ENCODE measurements at places on chromosomes 5 and 9. TPM values are rescaled to one million over a fixed set of nuclear protein-coding genes. Genes with fewer than 3 reads are reported as not detected.

- DNase-seq, result peak; percentile 4
Measured at GRCh38 chr5:122653087-122654017, 121.5 kb upstream of the SNX2 start.

- no peak for DNase-seq
Measured at GRCh38 chr9:105969636-105970035, 275.3 kb downstream of the TMEM38B start.

The SLIT3 gene
- total RNA-seq, result 0.17 TPM

The PCDHB11 gene
- 0.25 TPM for total RNA-seq

- DNase-seq, result no peak
Measured at GRCh38 chr9:4164356-4164755, 135.5 kb downstream of the GLIS3 start.

DNA sequence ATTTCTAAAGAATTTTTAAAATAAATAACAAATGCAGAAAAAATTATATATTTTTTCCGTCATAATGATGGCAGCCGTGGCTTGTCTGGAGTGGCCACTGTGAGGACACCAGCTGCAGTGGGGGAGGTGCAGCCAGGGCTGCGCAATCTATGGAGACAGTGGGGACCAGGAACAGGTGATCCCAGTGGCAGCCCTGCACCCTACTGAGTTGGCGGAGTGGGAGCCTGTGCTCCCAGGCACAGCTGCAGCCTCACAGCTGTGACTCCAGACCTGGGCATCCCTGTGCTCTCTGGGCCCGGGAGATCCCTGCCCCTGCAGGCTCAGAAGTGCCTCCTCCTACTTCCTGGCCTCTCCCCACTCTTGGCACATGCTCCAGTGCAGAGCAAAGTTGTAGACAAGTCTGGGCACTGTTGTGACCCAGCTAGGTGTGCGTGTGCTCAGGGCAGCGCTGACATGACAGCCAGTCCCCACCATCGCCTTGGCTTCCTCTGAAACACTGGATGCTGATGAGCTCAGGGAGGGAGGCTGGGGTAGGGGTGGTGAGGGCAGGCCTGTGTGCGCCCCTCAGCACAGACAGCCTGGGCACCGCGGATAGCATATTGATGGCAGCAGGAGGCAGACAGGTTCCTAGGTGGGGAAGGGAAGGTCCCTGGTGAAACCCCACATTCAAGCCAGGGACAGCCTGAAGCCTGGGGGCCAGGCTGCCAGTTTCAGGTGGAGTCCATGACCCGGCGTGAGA lies 96.0 kb upstream of the PRR16 start:
- DNase-seq, result no peak

GRCh38 chr5:42985129-42986037 lies 54.7 kb downstream of the ANXA2R start:
- DNase-seq, result peak; percentile 62

GRCh38 chr9:127877566-127877998 lies at the start of gene AK1:
Gene AK1, minus strand, starts transcription at chr9:127877675. Its CDS starts 3,058 bp downstream, at chr9:127874617.
- peak; percentile 69 for DNase-seq

- DNase-seq, result no peak
Measured at GRCh38 chr5:71934322-71934721, 173.0 kb upstream of the MAP1B start.

DNA sequence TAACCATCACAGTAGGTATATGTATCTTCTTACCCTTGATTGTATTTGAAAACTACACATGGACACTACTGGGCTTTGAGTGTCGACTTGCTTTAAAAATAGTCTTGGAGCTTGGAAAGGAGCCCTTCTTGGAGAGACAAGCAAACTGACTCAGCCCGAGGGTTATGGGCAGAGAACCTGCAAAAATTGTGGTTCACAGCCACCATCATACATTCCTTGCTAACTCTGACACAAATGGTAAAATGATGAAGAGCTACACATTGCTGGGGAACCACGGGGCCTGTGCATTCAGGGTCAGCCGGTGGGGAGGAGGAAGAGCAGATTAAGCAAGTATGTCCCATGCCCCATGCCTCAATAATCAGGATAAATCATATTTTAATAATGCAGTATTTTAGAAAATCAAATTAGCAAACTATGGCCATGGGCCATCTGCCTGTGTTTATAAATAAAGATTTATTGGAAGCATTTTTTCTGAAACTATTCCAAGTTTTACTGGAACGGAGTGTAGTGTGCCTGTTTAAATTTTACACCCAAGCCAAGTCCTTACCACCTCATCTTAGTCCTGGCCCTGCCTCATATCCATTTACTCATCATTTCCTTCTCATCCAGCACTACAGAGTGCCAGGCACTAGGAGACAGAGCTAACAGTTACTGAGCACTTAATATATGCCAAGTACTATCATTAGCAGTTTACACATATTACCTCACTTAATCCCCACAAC lies 195.7 kb downstream of the PALM2AKAP2 start:
- DNase-seq, result peak; percentile 88

GRCh38 chr9:110089681-110090370 lies 118.1 kb downstream of the C9orf152 start:
- DNase-seq, result peak; percentile 62

The TNFSF15 gene
- 0.10 TPM for total RNA-seq

- peak; percentile 67 for DNase-seq
Measured at GRCh38 chr5:32462618-32463017, 18.1 kb upstream of the ZFR start.

GRCh38 chr5:61425918-61426317 lies 93.9 kb downstream of the ZSWIM6 start:
- no peak for DNase-seq

The ADAMTS13 gene
- not detected for total RNA-seq

GRCh38 chr9:114155995-114156656 lies 789 bp downstream of the COL27A1 start:
- DNase-seq, result peak; percentile 59

- peak; percentile 98 for DNase-seq
Measured at GRCh38 chr5:57832875-57833274, 350.3 kb upstream of the ACTBL2 start.

The PCDHB10 gene
- 1.3 TPM for total RNA-seq

The COL5A1 gene
- total RNA-seq, result 164 TPM

DNA sequence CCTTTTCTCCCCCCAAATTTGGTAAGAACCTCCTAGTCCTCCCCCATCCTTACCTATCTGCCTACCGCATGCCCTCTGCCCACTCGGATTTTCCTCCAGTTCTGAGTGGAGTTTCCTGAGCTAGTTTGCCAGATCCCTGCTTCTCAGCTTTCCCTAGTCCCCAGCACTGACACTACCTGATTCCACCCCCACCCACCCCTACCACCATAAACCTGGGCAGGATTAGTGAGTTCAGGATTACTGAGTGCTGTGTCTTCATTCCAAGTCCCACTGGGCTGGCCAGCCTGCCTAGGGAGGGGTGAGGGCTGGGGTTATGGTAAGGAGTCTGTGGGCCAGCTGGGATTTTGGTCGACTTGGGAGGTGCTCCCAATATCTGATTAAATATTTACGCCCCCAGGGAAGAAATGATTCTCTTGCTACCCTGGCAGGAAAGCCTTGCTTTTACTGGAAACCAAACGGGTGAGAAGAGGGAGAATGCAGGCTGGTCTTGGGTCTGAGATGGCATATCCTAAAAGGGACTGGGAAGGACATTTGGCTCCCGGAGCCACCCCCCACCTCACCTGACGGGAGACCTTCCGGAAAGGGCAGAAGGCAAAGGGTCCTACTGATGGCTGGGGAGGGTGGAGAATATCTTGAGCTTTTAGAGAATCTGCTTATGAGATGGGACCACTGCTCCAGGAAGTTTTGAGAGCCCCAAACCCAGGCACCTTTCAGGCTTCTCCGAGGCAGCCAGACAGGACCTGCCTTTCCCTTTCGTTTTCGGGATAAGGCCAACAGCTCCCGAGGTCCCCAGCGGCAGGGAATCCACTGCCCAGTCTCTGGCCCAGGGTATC lies 3.7 kb downstream of the PITX1 start:
- DNase-seq, result no peak

- DNase-seq, result no peak
Measured at GRCh38 chr9:93665637-93666438, 89.5 kb downstream of the PHF2 start.

The GOLGA2 gene
- 82.9 TPM for total RNA-seq

DNA sequence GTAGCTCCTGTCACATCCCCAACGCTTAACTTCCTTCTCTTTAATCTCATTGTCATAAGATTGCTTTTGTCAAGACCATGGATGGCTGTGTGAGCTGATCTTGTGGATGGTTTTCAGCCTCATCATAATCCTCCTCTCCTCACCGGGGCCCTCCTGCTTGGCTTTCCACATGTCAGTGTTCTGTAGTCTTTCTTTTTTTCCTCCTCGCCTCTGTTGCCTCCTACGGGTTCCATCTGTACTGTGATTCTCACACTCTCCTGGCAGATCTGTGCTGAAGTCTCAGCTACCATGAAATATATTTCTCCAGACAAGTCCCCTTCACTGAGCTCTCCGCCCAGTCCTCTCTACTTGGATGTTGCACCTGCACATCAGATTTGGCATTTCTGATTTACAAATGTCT lies 34.9 kb upstream of the FAM120AOS start:
- no peak for DNase-seq

DNA sequence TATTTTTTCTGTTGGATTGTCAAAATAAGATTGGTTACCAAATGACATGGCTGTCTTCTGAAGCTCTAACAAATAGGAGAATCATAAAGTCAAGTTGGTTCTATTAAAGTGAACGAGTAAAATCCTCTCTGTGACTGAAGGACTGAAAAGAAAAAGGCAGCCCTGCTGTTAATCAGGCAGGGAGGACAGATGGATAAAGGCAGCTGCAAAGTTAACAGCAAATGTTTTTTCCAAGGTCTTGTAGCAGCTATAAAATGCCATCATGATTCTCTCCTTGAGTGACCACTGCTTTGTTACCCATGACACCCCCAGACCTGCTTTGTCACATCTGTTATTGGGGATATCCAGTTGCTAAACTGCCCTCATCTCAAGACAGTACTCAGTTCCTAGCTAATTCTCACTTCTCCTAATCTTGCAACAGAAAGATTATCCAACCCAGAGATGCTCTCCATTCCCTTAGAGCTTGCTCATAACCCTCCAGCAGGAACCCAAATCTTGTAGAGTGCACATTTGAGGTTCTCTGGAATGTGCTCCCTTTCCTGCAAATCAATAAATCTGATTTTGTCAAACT lies 89.7 kb upstream of the PARP8 start:
- DNase-seq, result no peak

DNA sequence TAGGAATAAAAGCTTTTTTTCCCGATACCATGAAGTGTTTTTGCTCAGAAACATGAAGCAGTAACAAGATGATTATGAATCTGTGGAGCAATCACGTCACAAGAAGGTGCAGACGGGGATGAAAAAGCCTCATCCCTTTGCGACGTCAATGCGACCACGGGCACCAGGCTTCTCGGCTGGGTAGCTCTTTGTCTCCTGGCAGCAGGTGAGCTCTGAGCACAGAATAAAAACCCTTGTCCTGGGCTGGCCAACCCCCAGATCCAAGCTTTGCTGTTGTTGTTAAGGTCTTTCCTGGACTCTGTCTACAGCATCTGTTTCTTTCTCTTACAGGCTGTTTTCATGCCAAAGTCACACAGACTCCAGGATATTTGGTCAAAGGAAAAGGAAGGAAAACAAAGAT lies 113.8 kb downstream of the ANKRD18B start:
- no peak for DNase-seq

DNA sequence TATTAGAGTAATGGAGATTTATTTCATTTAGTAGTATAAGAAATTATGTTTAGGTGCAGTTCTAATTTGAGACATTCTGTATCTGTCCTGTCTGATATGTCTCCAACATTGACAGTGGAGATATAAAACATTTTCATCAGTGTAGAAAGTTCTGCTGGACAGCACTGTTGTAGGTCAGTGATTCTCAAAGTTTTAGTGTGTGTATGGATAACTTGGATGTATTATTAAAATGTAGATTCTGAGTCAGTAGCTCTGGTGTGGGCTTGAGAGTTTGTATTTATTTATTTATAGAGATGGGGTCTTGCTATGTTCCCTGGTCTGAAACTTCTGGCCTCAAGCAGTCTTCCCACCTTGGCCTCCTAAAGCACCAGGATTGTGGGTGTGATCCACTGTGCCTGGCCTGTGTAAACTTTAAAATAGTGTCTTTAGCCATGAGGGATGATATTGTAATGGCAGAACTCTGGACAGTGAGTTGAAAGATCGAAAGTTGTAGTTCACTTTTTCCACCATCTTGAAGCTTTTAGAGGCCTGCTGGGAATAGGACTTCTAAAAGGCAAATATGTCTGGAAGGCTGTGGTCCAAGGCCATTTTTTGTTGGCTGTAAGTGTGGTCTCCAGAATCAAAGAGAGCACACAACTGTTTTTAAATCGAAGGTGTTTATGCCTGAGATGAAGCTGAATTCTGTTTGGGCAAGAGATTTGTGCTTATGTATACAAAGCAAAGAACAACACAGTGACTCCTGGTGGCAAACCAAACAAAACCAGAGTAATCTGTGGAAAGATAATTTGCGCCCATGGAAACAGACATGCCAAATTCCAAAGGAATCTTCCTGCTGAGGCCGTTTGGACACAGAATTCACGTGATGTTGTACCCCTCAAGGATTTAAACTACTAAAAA lies 12.4 kb downstream of the UBAP1 start:
- DNase-seq, result peak; percentile 31

GRCh38 chr5:172380987-172381643 lies 73.2 kb downstream of the SH3PXD2B start:
- no peak for DNase-seq

The HMMR gene
- 57.0 TPM for total RNA-seq

DNA sequence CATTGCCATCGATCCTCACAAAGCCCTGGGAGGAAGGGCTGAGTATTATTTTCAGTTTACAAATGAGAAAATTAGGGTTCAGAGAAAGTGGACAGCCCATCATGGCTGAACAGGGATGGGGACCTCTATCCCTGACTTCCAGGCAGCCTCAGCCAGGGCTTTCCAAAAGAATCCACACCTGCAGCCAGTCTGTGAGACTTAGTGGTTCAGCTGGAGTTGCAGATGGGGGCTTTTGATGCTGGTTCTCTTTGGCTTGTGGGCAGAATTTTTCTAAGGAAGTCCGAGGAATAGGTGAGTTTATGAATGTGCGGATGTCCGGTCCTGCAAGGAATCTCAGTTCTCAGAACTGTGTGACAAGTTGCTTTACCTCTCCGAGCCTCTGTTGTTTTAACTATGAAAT lies 138.1 kb downstream of the RGS3 start:
- no peak for DNase-seq

The DOK3 gene
- 2.2 TPM for total RNA-seq

DNA sequence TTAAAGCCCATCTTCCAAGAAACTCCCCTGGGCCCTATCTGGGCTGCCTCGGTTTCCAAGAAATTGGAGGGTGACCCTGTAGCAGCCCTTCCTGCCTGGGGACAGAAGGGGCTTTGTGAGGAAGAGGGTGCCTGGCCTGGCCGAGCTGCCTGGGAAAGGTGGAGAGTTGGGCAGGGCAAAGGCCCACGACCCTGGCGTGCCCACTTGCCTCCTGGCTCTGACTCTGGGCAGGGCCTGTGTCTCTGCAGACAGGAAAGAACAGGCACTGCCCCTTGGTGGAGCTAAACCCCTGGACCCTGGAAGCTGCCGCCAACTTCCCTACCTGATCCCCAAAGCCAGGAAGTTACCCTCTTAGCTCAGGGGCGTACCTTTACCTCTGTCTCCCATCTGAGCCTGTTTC lies 149.3 kb downstream of the RGS3 start:
- DNase-seq, result no peak

GRCh38 chr5:127878174-127878750 lies 175.1 kb downstream of the CCDC192 start:
- DNase-seq, result peak; percentile 59

Data from M059J (cell line).